ENCODE measurements at places on chromosomes 4 and X. TPM values are rescaled to one million over a fixed set of nuclear protein-coding genes. Genes with fewer than 3 reads are reported as not detected.

The PDZD4 gene
- total RNA-seq = 8.2 TPM

The ERCC6L gene
- 19.0 TPM for total RNA-seq

The CT47B1 gene
- total RNA-seq = not detected

- DNase-seq = no peak
These were observed 51.8 kb downstream of the SCML1 start for GRCh38 chrX:17788956-17789562.

DNA sequence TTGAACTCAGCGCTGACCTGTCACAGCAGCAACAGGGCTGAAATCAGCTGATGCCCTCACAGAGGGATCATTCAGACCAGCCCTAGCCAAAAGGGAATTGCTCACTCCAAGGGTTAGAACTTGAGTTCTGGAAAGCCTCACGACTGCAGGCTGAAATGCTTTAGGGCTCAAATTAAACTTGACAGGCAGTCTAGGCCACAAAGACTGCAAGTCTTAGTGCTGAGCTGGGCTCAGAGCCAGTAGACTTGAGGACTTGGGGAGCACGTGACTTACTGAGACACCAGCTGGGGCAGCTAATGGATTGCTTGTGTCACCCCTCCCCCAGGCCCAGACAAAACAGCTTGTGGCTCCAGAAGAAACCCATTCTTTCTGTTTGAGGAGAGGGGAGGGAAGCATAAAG lies 119.0 kb upstream of the SLC6A14 start:
- no peak for DNase-seq

DNA sequence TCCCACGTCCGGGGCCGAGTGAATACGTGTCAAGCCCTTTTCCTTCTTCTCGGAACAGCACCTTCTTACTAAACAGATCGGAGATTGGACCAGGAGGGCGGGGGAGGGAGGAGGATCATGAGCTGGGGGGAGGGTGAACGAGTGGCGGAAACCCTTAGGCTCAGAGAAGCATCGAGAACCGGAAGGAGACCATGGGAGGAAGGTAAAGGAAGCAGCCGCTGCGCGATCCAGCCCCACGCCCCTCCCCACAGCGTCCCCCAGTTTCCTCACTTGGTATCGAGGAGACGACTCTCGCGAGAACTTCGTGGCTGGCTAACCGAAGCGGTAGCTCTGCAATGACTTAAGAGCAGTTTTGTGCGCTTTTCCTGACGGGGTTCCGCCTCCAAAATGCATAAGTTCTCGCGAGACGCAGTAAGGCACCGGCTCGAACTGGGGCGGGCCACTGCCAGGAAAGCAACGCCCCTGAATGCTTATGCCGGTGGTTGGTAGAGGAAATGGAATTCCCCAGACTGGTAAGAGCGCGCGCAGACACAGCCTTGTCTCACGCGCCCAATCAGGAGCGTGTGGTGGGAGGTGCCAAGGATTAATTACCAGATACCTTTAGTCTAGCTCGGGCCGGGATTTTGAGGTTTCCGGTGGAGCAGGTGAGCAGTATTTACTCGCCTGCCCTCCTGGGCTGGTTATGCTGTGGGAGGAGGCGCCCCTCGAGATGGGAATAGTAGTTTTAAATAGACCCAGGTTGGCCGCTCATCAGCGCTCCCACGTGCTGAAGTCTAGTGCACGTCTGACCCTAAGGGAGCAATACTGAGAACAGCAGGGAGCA lies 534 bp upstream of the UBE2D3 start:
- peak; percentile 99 for DNase-seq

DNA sequence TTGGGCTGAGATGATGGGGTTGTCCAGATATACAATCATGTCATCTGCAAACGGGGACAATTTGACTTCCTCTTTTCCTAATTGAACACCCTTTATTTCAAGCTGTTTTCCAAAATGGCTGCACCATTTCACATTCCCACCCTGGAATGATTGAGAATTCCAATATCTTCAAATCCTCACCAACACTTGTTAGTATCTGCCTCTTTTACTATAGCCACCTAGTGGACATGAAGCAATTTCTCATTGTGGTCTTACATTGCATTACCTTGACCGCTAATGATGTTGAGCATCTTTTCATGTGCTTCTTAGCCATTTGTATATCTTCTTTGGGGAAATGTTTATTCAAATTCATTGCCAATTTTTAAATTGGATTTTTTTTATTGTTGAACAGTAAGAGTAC lies 364.8 kb downstream of the SMARCA1 start:
- DNase-seq = no peak

- peak; percentile 35 for DNase-seq
These were observed 1119.6 kb downstream of the PCDH18 start for GRCh38 chr4:136412708-136413107.

DNA sequence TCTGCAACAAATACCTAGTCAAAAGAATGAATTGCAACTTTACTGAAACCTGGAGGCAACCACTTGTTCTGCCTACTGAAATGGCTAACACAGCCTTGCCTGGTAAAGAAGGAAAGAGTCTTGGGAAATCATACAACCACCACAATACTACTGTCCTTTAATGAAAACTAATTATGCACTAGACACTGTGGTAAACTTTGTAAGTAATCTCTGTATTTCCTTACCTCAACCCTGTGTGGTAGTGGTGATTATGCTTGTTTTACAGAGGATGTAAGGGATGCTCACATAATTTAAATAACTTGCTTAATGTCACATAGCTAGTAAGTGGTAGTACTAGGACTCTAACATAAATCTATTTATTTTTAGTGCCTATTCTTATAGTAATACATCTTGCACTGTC lies 44.7 kb downstream of the TMEM156 start:
- DNase-seq = no peak

DNA sequence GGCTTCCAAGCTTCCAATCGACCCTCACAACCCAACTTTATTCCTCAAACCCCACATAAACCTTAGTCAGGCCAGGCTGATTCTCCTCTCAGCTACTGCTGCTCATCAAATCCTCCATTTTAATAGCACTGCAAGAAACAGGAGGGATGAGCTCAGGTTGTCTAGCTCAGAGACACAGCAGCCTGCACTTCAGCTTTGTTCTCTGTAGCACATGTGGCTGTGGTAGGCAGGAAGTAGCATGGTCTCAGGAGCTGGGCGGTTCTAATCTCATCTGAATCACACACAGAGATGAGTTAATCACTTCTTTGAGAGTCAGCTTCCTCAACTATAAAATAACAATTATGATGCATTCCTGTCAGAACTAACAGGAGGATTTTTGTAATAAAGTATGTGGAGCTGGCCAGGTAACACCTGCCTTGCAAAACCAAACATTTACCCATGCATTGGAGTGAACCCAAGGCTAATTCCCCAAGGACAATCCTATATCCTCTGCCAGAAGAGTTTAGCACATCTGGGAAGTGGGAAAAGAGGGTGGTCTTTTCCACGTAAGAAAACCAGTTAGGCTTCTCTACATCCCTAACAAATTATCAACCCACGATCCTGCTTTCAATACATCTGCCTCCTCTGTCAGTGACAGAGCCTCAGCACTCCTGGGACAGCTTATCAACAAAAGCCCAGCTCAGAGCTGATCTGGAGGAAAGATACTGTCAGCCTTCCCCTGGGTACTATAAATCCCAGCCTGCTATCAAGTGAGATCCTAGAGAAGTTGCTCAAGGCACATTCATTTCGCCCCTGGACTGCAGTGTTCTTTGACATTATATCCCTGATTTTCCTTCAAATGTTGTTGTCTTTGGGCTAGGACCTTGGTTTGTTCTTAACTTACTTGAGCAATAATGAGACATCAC lies 32.8 kb downstream of the ELOVL6 start:
- DNase-seq = peak; percentile 84

Measured in A172 (cell line).